AG04450 (cell line): ENCODE measurements at places on chromosomes 5 and 9.

DNA sequence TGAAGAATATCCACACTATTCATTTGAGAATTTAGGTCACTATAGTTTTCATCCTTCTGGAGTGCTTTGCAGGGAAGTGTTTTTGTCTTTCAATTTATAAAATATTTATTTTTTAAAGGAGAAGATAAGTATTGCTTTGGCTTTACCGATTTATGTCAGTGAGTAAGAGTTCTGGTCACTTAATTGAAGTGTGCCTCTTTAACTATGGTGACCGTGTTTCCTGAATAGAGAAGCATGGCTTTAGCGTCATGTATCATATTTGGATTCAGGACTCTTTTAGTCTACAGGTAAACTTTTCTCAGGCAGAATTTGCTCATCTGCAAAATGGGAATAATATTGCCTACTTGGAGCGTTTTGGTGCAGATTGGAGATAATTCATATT is 902 bp downstream of the BDP1 start:
- DNase-seq = no peak

DNA sequence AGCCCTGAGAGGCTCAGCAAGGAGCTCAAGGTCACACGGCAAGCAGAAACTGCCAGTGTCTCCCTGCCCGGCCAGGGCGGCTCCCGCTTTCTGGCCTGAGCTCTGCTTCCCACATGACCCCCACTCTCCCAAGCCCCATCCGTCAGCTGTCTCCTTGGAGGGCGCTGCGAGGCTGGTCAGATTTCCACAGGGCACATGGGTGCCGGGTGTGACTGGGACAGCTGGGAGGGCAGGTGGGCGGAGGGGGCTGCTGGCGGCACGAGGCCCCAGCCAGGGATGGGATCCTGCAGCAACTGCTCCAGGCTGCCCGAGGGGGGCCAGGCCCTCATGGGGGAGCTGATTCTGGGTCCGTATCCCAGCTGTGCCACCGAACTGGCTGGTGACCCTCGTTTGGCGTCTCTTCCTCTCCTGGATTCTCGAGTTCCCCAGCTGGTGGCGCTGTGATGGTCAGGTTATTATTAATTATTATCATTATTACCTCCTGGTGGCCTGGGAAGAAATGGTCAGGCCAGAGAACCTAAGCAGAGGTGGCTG is 12.9 kb upstream of the WDR38 start:
- DNase-seq = no peak

- no peak for DNase-seq
Measured at GRCh38 chr5:178382754-178383164, 150.2 kb upstream of the PHYKPL start.

DNA sequence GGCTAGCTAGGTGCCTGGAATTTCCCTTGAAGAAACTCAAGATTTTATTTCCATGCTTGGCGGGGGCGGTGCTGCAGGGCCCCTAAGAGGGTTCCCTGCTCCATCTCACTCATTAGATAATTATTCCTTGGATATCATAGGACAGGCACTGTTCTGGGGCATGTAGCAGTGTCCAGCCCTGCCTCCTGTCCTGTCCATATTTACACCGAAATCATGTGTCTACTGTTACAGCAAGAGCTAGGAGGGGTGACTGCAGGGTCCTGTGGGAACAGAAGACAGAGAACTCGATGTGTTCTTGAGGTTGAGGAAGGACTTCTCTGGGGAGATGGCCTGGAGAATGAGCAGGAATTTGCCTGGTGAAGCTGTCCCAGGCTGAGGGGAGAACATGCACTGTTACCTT is 96.6 kb downstream of the CYFIP2 start:
- no peak for DNase-seq

DNA sequence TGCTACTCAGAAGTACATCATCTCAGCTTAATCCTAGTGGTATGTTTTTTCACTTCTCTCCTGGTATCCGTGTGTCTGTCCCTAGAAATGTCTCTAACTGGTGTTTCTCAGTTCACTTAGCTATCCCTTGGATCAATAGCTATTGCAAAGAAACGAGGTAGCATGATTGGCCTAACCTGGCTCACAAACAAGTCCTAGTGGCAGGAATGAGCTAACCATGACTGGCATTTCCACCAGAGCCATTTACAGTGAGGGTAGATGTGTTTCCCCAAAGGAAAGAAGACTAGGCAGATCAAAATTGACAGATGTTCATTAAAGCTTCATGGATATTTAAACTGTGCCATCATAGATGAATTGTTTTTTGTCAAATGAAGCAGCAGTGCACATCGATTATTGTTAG is 82.5 kb downstream of the PALM2AKAP2 start:
- DNase-seq = no peak

DNA sequence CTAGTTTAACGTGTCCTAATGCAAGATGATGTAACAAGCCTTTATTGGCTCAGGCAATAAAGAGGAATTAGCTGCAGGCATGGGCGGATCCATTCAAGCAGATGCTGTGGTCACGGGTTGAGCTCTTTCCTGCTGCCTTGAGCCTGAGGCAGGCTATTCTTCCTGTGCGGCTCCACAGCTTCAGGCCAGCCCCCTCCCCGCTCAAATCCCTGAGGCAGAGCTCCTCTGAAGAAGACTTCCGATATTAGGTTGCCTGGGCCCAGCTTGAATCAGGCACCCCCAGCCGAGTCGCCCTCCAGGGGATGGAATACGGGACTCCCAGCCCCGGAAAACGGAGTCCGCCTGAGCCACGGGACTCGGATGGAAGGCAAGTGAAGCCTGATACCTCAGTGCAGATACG is 95.0 kb upstream of the RUFY1 start:
- no peak for DNase-seq

GRCh38 chr5:153489611-153490010 is 859 bp upstream of the GRIA1 start:
- no peak for DNase-seq

DNA sequence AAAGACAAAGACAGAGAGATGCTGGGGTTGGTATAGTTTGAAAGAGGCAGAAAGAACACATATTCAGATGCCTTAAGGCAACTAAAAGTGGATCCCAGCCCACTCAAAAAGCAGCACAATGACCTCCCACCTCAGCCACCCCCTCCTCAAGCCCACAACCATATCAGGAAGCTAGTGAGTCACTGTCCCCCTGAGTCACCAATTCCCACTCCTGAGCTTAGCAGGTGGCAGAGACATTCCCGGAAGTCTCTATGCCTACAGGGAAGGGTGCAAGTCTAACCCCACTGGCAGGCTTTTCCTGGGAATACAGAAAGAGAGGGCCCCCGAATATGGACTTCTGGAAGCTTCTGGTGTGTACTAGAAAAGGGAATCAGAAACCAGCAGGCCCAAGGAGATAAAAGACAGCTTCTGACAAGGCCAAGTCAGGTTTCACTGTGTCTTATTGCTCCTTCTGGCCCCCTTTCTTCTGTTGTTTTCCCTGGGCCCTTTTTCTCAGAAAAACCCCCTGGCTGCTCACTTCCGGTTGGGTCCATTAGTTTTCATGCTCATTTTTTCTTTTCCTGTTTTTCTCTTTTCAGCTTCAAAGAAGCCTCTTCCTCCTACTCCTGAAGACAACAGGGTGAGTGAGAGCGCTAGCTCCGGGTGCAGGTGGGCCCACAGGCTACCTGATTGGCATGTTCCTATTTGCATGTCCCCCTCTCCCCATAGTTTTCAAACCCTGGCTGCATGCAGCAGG is 36.8 kb downstream of the ITK start:
- no peak for DNase-seq
